Thymus (tissue), 14 donors: ENCODE measurements at places on chromosomes 11 and 22. TPM values are rescaled to one million over a fixed set of nuclear protein-coding genes. Genes with fewer than 3 reads are reported as not detected.

- peak; percentile 23 for DNase-seq
Observed at GRCh38 chr11:2945031-2945756, 16.0 kb upstream of the PHLDA2 start.

DNA sequence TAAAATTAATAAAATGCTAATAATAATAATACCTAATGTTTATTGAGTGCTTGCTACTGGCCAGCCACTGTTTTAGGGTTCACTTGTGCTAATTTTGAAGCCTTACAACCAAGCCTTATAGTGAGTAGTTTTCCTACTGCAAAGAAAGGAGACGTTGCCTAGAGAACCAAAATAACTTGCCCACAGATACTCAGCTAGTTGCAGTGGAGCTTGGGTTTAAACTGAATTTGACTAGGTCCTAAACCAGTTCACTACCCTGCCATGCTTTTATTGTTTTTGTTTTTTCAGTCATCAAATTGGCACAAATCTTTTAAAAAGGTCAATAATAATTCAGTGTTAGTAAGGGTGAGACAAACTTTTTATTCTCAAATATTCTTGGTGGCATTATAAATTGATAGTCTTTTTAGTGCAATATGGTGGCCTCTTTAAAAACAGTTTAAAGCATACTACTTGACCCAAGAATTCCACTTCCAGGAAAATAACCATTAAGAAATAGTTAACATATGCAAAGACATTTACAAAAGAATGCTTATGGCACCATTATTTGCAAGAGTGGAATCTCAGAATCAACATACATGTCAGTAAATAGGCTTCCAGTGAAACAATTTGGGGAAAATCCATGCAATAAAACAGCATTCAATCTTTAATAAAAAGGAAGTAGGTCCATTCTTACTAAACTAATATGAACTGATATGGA, 90.2 kb downstream of the OPCML start:
- no peak for DNase-seq

- DNase-seq: no peak
Observed at GRCh38 chr11:88345408-88345807, 7.9 kb upstream of the CTSC start.

DNA sequence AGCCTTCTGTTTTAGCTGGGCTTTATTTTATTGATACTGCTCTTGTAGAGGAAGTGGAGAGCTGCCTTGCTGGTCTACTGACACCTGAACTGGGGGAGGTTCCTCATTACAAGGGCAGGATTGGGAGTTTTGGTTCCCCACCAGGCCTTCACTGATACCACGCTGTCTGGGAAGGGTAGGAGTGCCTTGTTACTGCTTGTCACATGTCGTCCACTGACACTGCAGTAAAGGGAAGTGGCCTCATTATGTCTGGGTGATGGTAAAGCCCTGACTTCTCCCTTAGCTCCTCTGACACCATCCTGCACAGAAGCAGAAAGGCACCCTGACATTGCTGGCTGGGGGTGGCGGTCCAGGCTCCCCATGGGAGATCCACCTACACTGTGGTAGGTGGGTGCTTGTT, 38.7 kb upstream of the ELF5 start:
- no peak for DNase-seq

DNA sequence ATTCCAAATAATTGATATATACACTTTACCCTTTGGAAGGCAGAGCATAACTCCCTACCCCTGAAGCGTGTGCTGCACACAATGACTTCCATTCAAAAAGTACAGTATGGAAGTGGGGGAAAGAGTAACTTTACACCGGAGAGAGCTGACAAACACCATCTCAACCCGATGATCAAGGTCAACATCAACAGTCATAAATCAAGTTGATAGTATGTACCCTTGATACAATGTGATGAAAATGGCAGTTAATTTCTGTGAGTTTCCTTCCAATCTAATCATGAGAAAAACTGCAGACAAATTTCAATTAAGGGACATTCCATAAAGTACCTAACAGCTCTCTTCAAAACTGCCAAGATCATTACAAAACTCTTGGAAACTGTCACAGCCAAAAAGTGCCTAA, 6.0 kb upstream of the DEUP1 start:
- no peak for DNase-seq

GRCh38 chr22:30843245-30843644, 125.3 kb downstream of the MORC2 start:
- no peak for DNase-seq

DNA sequence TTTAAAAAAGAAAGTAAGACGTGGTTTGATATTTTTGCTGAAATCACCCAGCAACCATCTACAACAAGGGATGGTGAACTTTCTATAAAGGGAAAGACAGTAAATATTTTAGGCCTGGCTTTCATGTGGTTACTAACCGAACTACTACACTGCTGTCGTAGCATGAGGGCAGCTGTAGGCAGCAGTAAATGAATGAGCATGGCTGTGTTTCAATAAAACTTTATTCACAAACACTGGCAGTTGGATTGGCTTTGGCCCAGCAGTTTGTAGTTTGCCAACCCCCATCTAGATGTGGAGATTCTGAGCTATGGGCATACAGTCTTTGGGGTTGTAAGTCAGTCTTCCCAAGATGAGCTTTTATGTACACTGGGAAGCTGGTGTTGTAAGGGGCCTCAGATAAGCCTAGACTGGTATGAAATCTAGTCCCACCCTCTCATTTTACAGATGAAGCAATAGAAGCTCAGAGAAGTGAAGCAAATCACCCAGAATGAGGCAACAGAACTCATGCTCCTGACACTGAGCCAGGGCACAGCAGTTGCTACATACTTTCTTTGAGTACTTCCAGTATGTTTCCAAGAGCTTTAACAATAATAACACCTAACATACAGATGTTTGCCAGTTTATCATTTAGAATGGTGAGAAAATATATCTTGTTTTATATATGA, 204.4 kb downstream of the ADAMTS15 start:
- no peak for DNase-seq

- no peak for DNase-seq
Observed at GRCh38 chr11:129785383-129786111, 30.1 kb upstream of the TMEM45B start.

- no peak for DNase-seq
Observed at GRCh38 chr11:23288003-23288783, 427.9 kb upstream of the CCDC179 start.

DNA sequence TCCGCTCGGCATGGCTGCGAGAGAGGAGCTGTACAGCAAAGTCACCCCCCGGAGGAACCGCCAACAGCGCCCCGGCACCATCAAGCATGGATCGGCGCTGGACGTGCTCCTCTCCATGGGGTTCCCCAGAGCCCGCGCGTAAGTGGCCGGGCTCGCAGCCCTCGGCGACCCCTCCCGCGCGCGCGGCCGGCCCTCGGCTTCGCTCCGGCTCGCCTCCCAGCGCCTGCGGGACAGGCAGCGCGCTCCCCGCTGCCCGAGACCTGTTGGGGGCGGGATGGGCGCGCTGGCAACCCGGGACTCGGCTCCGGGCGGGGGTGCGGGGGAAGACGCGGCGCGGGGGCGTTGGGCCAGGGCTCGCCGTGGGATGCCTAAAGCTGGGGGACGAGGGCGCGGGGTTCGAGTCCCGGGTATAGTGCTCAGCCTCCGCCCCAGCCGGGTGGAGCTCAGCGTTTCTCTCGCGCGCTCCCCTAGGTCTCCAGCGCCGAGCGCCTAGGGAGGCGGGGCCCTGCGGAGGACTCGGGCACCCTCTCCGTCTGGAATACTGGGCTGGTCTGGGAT, 630 bp downstream of the UBASH3B start:
- no peak for DNase-seq

GRCh38 chr11:123509737-123510578, 79.9 kb downstream of the GRAMD1B start:
- no peak for DNase-seq

DNA sequence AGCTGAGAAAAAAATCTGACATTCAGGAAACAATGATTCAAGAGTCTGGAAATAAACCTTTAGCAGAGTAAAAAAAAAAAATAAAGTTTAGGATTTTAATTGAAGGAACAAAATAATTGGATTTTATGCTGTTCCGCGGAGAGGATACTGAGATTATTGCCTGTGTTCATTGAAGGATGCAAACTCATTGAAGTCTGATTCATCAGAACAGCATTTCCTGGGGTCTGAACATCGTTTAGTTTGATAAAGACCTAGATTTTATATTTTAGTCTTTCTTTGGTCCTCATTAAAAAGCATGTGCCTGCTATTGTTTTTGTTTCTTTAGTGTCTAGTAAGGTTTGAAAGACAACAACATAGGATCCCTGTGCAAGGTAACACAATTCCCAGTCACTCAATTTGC, 4.5 kb downstream of the TLCD5 start:
- no peak for DNase-seq

GRCh38 chr11:107740271-107740670, 28.4 kb upstream of the SLN start:
- DNase-seq: no peak

OR9Q1 gene
- not detected for total RNA-seq

TRPM5 gene
- 0.09 TPM for total RNA-seq
